NCI-H2227 treated with DMSO at 0.1 percent for 48 hours (cell line): ENCODE measurements at places on chromosomes 16 and 17.

DNA sequence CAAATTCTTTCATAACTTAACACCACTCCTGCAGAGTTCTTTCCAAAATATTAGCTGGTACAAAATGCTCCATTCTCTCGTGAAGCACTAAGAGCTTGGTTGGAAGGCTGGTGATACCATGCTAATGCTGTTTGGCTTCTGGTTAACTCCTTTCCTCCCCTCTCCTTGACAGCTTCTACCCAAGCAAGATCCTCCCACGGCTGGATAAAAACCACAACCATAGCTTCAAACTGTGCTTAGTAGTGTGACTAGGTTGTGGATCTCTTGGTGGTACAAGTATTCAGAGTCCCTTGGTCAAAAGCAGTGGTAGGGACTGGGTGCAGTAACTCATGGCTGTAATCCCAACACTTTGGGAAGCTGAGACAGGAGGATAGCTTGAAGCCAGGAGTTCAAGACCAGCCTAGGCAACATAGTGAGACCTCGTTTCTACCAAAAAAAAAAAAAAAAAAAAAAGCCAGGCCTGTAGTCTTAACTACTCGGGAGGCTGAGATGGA lies 2.3 kb downstream of the PHAF1 start:
- DNase-seq = no peak

- DNase-seq = no peak
Measured at GRCh38 chr17:10197721-10198508, 491 bp downstream of the GAS7 start.

GRCh38 chr16:75080205-75081029 lies 36.2 kb downstream of the LDHD start:
- no peak for DNase-seq

- no peak for DNase-seq
Measured at GRCh38 chr17:78127888-78128550, 536 bp downstream of the TMC6 start.

- DNase-seq = no peak
Measured at GRCh38 chr17:67047382-67047781, 3.0 kb downstream of the CACNG1 start.

DNA sequence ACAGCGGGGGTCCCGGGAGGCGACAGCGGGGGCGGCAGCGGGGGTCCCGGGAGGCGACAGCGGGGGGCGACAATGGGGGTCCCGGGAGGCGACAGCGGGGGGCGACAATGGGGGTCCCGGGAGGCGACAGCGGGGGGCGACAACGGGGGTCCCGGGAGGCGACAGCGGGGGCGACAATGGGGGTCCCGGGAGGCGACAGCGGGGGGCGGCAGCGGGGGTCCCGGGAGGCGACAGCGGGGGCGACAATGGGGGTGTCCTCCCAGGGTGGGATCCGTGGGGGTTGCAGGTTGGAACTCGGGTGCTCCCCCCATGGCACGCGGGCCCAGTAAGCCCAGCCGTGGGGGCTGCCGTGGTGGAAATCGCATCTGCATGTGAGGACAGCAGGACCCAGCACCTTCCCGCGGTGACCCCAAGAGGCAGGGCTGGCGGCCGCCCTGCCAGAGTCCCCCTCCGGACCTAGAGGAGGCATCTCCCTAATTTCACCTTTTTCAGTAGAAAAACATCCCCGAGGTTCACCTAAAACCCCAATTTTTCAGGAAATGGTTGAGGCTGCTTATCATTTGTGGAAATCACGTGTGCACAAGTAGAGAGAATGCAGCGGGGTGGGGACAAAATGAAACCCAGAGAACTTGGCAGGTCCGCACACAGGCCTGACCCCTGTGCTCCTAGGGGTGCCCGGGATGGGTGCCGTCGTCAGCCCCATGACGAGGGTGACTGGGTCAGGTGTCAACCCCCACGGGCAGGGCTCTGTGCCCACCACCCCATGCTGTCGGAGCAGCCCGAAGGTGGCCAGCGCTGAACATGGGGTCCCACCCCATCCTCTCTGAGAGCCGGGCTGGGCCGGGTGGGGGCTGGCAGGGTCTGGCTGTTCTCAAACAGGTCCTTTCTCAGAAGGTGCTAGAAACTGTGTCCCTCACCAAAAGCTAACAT lies 10.5 kb upstream of the METRNL start:
- no peak for DNase-seq

GRCh38 chr16:75318737-75319136 lies 67.3 kb upstream of the BCAR1 start:
- no peak for DNase-seq

DNA sequence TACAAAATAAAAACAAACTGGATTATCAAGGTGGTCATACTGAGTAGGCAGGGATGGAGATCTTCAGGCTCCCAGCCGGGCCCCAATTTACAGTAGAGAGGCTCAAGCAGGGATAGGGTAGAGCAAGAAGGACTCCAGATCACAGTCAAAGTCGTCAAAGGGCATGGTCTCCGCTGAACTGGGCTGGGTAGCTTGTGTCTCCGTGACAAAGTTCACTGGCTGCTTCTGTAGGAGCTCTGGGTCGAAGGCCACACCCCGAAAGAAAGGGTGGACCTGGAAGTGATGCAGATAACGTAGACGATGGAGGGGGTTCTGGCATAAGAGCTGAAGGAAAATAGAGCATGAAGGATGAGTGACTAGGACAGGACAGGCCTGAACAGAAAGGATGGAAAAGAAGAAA lies 3.6 kb downstream of the RSKR start:
- DNase-seq = no peak

DNA sequence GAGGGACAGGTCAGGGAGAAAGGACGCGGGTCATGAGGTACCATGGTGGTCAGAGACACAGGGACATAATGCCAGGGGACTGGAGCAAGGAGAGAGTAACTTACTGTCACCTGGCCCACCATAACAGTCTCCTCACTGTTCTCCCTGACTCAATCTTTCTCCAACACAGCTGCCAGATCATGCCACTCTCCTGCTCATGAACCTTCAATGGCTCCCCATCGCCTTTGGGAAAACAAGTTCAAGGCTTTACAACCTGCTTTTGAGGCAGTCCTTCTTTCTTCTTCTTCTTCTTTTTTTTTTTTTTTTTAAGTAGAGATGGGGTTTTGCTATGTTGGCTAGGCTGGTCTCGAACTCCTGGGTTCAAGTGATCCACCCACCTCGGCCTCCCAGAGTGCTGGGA lies 22.9 kb downstream of the CNGB1 start:
- no peak for DNase-seq

- peak; percentile 30 for DNase-seq
Measured at GRCh38 chr17:32486701-32487472, at the start of gene CDK5R1. TSS of gene CDK5R1 (plus strand) at chr17:32486993. CDS start at chr17:32487621, 628 bp downstream.

DNA sequence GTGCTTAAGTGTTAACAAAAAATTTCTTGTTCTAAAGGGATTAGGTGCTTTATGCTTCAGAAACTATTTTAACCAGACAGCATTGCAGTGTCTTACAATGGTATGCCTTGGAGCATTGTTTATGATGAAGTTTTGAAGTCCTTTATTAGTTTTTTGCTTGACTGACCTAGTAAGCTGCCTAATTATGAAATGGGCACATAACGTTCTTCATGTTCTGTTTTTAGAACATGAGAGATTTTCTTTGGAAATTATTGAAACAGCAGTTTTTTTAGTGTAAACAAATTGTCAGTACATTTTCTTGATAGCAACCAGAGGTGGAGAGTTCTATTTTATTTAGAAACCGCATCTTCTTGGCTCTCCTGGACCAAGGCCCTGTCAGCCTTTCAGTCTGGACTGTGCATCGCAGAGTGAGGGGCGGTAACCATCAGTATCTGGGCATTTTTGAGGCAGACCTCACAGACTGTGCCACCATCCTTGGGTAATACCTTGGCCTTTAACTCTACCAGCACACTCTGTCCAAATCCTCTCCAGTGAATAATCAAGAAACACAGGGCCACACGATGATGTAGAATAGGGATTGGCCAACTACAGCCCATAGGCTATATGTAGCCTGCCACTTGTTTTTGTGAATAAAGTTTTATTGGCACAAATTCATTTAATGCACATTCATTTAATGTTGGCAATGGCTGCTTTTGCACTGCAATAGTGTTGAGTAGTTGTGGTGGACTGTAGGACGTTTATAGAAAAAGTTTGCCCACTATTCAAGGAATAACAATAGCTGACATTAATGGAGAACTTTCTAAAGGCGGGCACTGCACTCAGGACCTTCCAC lies 81.1 kb downstream of the VPS35L start:
- DNase-seq = no peak
